ENCODE measurements at places on chromosomes 3 and 15. TPM values are rescaled to one million over a fixed set of nuclear protein-coding genes. Genes with fewer than 3 reads are reported as not detected.

Gene FRMD5
- total RNA-seq: 12.7 TPM

Gene GOLGA6A
- not detected for total RNA-seq

Gene AHSG
- not detected for total RNA-seq

Gene ATP13A3
- total RNA-seq: 132 TPM

Gene PLIN1
- total RNA-seq: not detected

Gene MGA
- 31.8 TPM for total RNA-seq

Gene PATL2
- total RNA-seq: under 0.01 TPM

Gene AGTR1
- not detected for total RNA-seq

Gene FAM3D
- not detected for total RNA-seq

Gene HEXA
- 81.2 TPM for total RNA-seq

Gene TPRG1
- 0.98 TPM for total RNA-seq

Gene STRC
- total RNA-seq: not detected

Gene FBXO40
- not detected for total RNA-seq

Gene EXOG
- total RNA-seq: 13.6 TPM

Gene EPM2AIP1
- total RNA-seq: 14.0 TPM

Gene SAMMSON
- not detected for total RNA-seq

Gene GOLGA6L7
- not detected for total RNA-seq

Gene CPA3
- 0.98 TPM for total RNA-seq

Gene TRIM42
- not detected for total RNA-seq

Gene B3GALNT1
- total RNA-seq: 10.1 TPM

Measured in vein endothelial cell (primary cell).